MM.1S (cell line): ENCODE measurements at places on chromosomes 7 and 10.
A peak's percentile ranks its signal among the peaks of the same experiment; 100 is the strongest.

DNA sequence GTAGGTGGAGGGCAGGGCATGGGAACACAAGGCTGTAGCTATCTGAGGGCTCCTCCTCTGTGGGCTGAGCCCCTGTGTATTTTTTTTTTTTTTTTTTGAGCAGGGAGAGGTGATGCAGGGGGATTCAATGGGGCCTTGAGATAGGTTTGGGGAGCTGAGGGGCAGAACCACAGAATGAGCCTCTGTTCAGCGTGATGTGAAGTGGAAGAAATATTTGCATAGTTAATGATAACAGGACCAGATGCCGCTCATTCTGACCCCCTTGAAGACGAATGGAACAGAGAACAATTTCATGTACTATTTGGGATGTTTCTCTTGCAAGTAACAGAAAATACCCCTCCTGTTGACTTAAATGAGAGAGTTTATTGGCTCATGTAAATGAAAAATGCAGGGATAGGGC lies 69.7 kb upstream of the EMX2 start:
- no peaks in the 10 kb centered on the region for H3K4me1 ChIP-seq
- H3K27ac ChIP-seq = no peak overlapping the region
- H3K27me3 ChIP-seq = no peaks in the 10 kb centered on the region
- no peak for DNase-seq

- H3K36me3 ChIP-seq = no peaks in the 10 kb centered on the region
- no peaks in the 10 kb centered on the region for H3K4me1 ChIP-seq
- no peak overlapping the region for H3K4me3 ChIP-seq
- DNase-seq = no peak
Measured at GRCh38 chr7:47264021-47264651, 317.8 kb downstream of the TNS3 start.

GRCh38 chr7:91957823-91958222 lies 17.2 kb downstream of the AKAP9 start:
- H3K36me3 ChIP-seq = no peaks in the 10 kb centered on the region
- no peak for DNase-seq
- H3K27ac ChIP-seq = no peak overlapping the region
- peaks cover 3% of the 10 kb centered on the region for H3K4me1 ChIP-seq
- H3K4me3 ChIP-seq = no peak overlapping the region

GRCh38 chr7:3168869-3169268 lies 125.2 kb upstream of the CARD11 start:
- no peaks in the 10 kb centered on the region for H3K4me1 ChIP-seq
- H3K36me3 ChIP-seq = no peaks in the 10 kb centered on the region
- no peak overlapping the region for H3K27ac ChIP-seq
- no peak for DNase-seq

DNA sequence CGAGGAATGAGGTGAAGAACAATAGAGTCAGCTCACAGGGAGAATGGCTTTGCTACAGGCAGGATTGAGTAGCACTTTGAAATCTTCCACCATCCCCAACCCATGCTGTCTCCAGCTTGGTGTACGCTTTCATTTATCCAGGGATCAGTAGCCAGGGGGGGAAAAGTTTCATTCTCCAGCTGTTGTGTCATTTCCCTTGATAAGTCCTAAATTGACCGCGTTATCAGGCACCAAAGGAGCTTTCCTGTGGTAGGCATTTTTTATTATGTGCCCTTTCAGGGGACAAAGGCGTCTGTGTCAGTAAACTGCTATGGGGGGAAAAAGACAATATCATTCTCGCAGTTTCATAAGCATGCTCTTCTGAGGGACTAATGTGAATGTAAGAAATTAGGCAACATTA lies 106.6 kb upstream of the YAE1 start:
- no peaks in the 10 kb centered on the region for H3K27me3 ChIP-seq
- no peaks in the 10 kb centered on the region for H3K4me1 ChIP-seq
- H3K4me3 ChIP-seq = no peak overlapping the region
- H3K36me3 ChIP-seq = no peaks in the 10 kb centered on the region
- no peak overlapping the region for H3K27ac ChIP-seq
- no peak for DNase-seq

DNA sequence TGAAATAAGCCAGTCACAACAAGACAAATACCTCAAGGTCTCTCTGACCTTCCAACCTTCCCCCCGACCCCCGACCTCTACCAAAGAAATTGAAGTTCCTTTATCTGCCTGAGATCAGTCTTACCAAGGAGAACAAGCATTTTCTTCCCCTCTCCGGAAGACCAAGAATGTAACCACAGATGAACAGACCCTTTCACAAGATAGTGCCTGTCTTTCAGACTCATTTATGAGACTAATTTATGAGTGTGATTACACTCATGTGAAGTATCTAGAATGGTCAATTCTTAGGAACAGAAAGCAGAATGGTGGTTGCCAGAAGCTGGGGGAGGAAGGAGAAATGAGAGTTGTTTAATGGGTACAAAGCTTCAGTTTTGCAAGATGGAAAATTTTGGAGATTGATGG lies 108.9 kb upstream of the MKLN1 start:
- DNase-seq = peak; percentile 46
- H3K4me3 ChIP-seq = 0 out of 2 replicates have a peak overlapping the region, but pooled peaks have one; percentile 11
- H3K27me3 ChIP-seq = no peaks in the 10 kb centered on the region
- no peaks in the 10 kb centered on the region for H3K36me3 ChIP-seq
- peaks cover 26% of the 10 kb centered on the region for H3K4me1 ChIP-seq

DNA sequence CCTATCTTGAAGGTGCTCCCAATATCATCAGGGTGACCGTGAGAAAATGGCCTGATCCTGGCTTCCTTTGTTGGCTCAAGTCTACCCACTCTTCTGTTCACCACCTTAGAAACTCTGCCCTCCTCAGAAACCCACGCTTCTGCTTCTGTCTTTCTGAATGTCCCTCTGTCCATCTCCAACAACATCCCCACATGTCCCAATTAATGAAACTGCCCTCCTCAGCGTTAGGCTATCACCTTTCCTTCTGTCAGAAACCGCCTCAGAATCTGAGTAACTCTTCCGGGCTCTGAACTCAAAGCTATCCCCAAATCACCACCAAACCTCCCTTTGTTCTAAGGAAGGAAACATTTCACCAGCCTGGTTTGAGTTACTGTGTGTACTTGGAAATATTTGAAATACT lies 315.8 kb upstream of the ZNF32 start:
- no peak overlapping the region for H3K27ac ChIP-seq
- no peaks in the 10 kb centered on the region for H3K4me1 ChIP-seq
- H3K36me3 ChIP-seq = no peaks in the 10 kb centered on the region
- no peaks in the 10 kb centered on the region for H3K27me3 ChIP-seq

- H3K27me3 ChIP-seq = no peaks in the 10 kb centered on the region
- no peak overlapping the region for H3K4me3 ChIP-seq
- H3K4me1 ChIP-seq = no peaks in the 10 kb centered on the region
- no peak for DNase-seq
- no peak overlapping the region for H3K27ac ChIP-seq
Measured at GRCh38 chr10:28812384-28813372, 135.4 kb downstream of the BAMBI start.

DNA sequence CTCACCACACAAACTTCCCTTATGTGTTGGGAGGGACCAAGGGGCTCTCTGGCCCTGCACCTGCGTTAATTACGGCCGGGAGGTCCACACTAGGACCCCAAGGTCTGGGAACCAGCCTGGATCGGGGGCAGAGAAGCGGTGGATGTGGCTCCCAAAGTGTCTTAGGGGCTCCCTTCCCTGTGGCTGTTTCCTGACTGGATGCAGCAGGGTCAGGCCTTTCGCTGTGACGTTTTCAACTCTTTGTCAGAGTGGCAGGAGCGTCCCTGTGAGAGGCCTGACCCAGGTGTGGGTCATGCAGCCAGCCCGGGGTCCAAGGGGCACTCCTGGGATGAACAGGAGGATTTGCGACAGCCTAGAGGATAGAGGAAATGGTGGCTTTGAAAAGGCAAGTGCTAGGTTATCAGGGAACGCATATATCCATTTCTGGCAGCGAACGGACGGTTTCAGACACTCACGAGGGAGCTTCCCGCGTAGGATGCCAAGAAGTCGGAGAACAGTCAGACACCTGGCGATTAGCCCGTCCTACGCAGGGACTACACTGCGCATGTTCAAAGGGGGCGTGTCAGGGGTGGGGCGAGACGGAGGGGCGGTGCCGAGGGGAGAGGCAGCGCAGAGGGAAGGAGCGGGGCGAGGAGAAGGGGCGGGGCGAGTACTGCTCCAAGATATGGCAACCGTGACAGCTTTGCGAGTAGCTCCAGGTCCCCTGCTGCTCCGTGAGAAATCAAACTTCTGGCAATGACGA lies 46.2 kb upstream of the ZNF716 start:
- no peak overlapping the region for H3K4me3 ChIP-seq
- no peak for DNase-seq
- no peaks in the 10 kb centered on the region for H3K36me3 ChIP-seq
- no peaks in the 10 kb centered on the region for H3K4me1 ChIP-seq
- H3K27ac ChIP-seq = no peak overlapping the region

DNA sequence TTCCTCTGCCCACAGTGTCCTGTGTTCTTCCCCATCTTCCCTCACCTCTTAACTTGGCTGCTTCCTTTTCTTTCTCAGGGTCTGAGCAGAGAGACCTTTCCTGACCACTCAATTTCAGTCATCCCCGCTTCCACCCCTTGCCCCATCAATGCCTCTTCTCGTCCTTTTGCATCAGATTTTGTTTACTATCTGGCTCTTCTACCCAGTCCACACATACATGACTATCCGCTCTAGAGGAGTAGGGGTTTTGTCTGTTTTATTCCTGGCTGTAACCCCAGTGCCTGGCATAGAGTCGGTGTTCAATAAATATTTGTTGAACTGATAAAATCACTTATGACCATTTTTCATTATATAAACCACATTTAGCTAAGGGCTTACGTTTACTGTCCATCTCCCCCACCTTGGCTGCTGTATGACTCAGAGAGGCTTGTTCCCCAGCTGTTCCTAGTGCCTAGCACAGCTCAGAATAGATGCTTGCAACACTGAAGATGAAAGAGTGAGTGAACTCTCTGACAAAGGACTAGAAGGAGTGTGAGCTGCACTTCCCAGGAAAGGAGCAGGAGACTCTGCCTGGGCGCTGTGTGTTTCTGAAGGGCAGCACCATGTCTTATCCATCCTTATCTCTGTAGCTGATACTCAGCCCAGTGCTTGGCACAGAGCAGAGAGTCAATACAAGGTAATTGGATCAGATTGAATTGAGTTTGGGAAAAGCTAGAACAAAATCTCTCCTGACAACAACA lies 21.9 kb downstream of the ARID5B start:
- H3K36me3 ChIP-seq = peaks cover 4% of the 10 kb centered on the region; the same call in 1 of the 2 replicates
- H3K27me3 ChIP-seq = no peaks in the 10 kb centered on the region
- DNase-seq = no peak
- no peak overlapping the region for H3K27ac ChIP-seq
- H3K4me3 ChIP-seq = no peak overlapping the region
- peaks cover 6% of the 10 kb centered on the region; the same call in 1 of the 2 replicates for H3K4me1 ChIP-seq

DNA sequence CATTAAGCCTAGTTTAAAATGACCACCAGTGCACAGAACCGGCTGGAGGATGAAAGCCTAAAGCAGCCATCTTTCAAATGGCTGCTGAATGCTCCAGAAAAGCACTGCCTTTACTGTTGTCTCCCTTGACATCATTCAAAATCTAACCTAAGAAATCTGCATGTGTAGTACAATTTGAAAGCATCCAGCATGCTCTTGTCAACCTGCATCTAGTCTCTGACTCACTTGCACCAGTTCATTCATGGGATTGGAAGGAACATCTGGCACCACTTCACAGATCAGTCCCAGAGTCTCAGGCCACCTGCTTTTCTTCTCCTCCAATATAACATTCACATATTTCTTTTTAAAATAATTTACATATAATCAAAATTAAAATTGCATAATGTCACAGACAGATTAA lies 76.2 kb downstream of the RNF133 start:
- H3K27ac ChIP-seq = no peak overlapping the region
- no peak for DNase-seq
- no peak overlapping the region for H3K4me3 ChIP-seq
- H3K36me3 ChIP-seq = no peaks in the 10 kb centered on the region
- no peaks in the 10 kb centered on the region for H3K4me1 ChIP-seq

GRCh38 chr10:111698711-111699110 lies 484.9 kb downstream of the GPAM start:
- H3K27ac ChIP-seq = no peak overlapping the region
- no peaks in the 10 kb centered on the region for H3K36me3 ChIP-seq
